SK-N-SH (cell line): ENCODE measurements at places on chromosomes 5 and 9.

- no peak for DNase-seq
Measured at GRCh38 chr9:88462191-88462590, 72.8 kb upstream of the NXNL2 start.

DNA sequence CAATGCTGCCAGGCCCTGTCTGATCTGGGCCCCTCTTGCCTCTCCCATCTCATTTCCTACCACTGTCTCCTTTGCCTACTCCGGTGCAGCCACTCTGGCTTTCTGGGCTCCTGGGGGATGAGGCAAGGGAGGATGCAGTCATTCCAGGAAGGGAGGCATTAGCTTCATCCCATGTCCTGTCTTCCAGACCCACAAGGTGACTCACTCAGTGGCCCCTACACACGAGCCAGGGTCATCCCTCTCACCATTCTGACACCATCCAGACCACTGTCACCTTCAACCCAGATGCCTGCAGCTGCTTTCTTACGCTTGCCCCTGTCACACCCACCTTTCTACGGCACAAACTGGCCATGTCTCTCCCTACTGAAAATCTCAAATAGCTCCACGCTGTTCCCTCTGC is 19.1 kb downstream of the ACSL6 start:
- no peak for DNase-seq

DNA sequence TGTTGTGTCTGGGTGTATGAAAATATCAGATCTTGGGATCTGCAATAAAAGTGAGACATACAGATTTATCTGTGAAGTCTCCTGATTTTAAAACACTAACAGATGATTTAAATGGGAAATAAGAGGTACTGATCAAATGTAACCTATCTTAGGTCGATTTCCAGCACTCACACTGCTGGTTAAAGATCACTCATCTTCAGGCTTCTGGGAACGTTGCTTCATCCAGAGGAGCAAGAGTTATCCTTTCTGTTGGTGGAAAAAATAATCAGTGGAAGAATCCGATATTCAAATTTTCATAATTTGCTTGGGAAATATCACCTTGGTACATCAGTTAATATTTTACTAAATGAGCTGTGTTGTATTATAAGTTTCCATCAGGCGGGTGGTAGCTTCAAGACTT is 876.8 kb upstream of the WWC1 start:
- no peak for DNase-seq

DNA sequence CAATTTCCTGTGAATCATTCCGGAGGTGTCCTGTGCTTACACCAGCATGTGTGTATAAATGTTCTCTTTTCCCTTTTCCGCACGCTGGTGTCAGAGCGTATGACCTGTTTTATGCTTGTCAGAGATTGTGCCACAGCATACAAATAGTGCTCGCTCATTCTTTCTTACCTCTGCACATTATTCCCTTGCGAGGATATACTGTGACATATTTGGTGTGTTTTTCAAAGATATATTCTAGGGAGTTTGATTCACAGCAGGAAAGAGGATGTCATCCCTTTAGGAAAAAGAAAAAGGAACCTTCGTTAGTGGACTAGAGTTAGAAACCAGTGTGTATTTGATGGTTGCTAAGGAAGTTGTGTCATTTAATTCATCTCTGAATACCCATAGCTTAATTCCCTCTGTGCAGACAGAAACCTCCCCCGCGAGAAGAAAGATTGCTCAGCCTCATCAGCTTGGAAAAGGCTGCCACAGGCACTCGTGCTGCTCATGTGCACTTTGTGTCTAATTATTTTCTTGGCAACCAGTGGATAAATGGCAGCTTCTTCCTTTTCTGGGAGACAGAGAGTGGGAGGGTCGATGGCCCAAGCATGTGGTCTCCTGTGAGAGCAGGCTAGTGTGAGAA is 14.7 kb upstream of the CCIN start:
- no peak for DNase-seq

DNA sequence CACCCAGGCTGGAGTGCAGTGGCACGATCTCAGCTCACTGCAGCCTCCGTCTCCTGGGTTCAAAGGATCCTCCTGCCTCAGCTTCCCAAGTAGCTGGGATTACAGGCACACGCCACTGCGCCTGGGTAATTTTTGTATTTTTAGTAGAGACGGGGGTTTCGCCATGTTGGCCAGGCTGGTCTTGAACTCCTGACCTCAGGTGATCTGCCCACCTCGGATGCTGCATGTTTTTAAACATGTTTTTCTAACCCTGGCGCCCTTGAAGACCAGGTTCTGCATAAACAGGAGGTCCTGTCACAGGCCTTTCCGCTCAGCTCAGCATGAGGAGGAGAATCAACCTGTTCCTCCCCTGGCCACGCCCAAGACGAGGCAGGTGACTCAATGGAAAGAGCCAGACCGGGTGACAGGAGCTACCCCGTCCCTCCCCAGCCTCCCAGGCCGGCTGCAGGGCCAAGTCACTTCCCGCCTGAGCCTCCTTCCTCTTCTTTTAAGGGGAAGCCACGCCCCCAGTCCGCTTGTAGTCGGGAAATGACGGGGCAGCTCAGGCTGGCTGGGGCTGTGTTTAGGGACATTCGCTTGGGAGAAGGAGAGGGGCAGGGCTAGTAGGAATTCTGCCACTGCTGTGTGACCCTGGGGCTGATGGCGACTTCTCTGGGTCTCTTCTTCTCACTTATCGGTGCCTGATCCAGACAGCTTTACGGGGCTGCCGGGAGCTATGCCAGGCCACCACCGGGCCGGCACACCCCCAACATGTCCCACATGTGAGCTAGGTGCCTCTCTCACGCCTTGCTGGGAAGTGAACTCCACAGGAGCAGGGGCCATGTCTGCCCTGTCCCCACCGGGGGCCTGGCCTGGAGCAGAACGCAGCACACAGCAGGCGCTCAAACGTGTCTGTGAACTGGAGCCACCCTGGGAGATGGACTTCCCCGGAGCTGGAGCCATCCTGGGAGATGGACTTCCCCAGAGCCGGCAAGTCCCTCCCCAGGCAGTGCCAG is 6.1 kb downstream of the NOTCH1 start:
- no peak for DNase-seq

DNA sequence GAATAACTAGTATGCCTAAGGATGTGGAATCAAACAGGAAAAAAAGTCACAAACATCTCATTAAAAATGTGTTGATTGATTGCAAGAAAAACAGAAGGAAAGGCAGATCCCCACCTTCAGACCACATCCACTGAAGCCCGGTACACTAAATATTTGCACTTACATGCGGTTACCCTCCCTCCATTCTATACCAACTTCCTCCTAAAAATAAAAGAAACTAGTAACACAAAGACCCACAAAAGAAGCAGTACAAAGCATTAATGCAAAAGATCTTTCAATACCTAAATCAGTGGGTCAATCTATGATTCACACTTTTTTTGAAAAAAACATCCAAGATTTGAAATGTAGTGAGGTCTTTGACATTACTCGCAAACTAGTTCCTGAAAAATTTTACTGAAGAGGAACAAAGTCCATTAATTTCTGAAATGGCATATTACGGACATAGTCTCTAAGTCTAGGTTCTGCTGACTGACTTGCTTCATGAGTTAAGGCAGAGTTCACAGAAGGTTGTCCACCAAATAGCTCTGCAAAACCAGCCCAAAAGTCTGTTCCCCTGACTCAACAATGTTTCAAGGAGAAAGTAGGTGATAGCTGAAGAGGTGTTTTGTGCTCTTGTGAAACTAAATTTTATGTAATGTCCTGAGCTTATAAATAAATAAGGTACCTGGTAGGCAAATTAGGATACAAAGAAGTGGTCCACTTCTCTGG is 100.7 kb downstream of the PAM start:
- DNase-seq = no peak

DNA sequence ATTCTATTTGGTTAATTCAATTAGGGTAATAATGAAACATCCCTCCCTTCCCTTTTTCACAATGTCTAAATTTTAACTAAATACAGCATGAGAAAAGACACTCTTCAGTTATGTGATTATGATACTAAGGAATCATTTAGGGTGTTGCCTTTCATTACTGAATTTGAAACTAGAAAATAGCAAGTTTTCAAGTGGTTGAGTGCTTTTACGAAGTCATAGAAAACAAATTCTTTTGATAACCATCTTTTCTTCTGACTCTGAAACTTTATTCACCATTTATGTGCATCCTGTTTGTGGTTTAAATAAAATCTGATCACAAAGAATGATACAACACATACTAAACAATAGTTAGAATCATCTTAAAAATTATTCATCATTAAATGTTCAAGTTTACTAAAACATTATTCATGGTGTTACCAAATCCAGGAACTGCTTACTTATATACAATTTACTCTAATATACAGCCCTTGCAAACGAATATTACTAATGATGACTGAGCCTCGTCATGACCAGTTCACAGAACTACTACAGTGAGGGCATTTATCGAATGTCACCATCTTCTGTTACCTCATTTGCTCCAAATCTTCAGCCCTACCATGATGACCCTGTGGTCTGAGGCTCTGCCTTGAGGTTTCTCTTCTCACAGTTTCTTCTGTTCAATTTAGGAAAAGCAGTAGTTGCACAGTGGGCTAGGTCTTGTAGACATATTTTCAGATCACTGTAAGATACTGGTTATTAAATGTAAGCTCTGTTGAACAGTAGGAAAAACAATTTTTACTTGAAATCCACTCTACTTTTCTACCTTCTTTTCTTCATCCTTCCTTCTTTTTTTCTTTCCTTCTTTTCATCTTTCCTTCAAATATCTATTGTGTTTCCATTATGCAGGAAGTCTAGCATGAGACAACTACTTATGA is 18.3 kb upstream of the IL9 start:
- DNase-seq = no peak

DNA sequence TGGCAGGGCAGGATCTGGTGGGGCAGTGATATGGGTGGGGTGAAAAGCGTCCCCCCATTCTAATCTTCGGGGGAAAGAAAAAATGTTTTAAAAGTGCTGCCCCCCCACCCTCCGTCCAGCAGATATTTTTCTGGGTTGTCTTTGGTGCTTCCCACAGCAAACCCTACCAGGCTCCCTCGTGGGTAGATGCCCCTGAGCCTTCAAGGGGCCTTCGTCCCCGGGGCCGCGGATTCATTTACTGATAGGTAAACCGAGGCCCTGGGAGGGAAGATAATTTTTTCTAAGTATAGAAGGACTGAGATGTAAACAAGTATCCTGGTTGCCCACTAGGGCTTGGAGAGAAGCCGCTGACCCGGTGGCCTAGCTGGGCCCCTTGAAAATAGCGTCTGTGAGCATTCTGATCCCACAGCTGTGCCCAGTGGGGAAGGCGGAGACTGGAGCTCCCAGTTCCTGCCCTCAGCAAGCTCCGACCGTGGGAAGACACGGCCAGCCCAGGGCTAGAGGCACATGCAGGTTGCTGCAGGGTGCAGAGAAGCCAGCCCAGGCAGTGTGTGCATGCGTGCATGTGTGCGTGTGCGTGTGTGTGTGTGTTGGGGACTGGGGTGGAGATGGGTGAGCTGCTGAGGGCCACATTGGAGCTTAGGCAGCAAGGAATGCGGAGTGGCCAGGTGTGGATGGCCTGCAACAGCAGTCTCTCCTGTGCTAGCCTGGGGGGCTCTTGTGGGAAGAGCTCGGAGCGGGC is 6.0 kb upstream of the RXRA start:
- DNase-seq = no peak

- no peak for DNase-seq
Measured at GRCh38 chr9:130173666-130173983, 1.4 kb downstream of the NCS1 start.

GRCh38 chr5:93567424-93567823 is 13.6 kb downstream of the NR2F1-AS1 start:
- no peak for DNase-seq

GRCh38 chr5:39216631-39217030 is 2.7 kb downstream of the FYB1 start:
- no peak for DNase-seq

GRCh38 chr5:6439588-6440550 is 8.8 kb upstream of the UBE2QL1 start:
- DNase-seq = no peak

DNA sequence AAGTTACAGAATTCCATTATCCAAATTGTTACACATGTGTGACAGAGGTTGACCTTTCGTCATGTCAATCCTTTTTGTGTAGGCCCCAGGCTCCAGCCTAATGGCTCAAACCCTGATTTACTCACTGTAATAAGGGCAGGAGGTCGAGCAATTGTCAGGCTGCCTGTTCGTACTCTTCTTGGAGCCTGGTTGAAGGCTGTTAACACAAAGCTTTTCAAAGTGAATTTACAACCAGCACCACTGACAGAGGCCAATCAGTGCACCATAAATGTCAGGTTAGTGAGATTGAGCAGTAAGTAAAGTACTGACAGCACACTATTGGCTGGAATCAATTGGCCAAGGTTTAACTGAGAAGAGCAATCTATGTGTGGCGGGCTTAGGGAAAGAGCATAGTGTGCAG is 16.8 kb downstream of the PRDM6 start:
- DNase-seq = no peak

DNA sequence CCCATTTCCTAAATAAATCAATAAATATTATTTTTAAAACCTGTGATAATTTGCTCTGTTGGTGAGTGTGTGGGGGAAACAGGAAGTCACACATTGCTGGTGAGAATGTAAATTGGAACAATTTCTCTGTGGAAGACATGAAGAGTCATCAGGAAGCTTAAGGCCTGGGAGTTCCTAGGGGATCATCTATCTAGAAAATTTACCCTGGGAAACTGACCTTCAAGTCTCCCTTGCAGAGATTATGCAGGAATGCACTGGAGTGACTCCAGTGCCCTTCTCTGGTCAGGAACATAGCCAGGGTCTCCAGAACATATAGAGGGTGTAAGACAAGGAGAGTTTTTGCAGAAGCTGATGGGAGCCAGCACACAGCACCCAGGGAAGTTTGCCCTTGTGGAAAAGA is 13.0 kb upstream of the GCNT1 start:
- no peak for DNase-seq

DNA sequence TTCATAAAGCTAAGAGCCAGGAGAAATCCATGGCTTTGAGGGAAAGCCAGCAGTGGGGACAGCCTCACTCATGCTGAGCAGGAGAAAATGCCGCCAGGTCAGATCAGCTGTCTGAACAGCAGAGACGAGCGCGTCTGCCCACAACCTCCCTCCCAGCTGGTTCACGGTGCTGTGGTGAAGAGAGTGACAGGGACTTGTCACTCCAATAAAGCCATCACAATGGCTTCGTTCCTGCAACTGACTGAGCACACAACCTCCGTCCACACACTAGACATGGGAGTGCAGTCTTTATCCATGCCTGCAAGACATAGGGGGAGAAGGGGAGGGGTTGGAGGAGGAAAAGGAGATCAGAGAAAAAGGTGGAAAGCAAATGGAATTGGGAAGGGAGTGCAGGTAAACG is 206.9 kb downstream of the GABBR2 start:
- DNase-seq = no peak

GRCh38 chr5:89575319-89575718 is 692.3 kb upstream of the MEF2C start:
- DNase-seq = no peak

GRCh38 chr5:52043543-52043942 is 660.3 kb downstream of the ISL1 start:
- DNase-seq = no peak

GRCh38 chr5:58737671-58738070 is 154.8 kb downstream of the RAB3C start:
- DNase-seq = no peak

DNA sequence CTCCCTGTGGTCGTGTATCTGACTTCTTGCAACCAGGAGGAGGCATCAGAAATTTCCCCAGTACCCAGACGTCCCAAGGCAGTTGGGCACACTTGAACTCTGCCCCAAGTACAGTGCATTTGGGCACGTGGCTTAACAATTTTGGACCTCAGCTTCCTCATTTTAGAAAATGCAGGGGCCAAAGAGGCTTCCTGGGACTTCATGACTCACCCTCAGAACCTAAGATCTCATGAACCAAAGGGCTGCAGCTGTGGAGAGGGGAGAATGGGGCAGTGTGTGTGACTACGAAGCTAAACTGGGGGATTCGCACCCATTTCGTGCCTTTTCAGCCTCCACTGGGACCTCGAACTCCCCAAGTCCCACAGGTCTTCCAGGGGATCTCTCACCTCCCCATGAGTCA is 59.2 kb downstream of the SYK start:
- DNase-seq = no peak
